Lower leg skin (tissue), 4 donors: ENCODE measurements at places on chromosomes 5 and 9. TPM values are rescaled to one million over a fixed set of nuclear protein-coding genes. Genes with fewer than 3 reads are reported as not detected.

- no peak for DNase-seq
These were observed 1.2 kb downstream of the SGCD start for GRCh38 chr5:156328161-156328560.

DNA sequence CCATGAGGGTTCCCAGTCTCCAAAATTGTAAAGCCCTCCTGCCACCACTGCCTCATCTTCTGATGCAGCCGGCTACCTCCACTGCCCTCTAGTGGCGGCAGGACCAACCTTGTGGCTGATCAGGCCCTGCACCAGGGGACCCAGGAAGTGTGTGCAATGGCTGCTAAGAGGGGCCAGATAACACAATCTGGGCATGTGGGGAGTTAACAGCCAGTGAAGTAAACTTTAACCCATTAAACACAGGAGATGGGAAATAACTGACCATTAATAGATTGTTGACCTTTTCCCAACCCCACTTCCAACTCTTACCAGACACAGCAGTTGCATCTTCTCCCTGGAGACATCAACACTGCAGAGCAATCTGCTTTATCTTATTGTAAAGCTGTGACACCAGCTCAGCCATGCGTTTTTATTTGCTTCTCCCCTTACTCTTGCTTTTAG lies 63.3 kb downstream of the FREM1 start:
- no peak for DNase-seq

- no peak for DNase-seq
These were observed 626 bp downstream of the PSD2 start for GRCh38 chr5:139796061-139796806.

- no peak for DNase-seq
These were observed 20.2 kb upstream of the SUB1 start for GRCh38 chr5:32565145-32565544.

- DNase-seq: no peak
These were observed 385.2 kb upstream of the KLF4 start for GRCh38 chr9:107874591-107875369.

The DBH gene
- not detected for total RNA-seq

- DNase-seq: no peak
These were observed 43.6 kb upstream of the C5orf46 start for GRCh38 chr5:147949711-147950573.

GRCh38 chr5:26388976-26389375 lies 649.4 kb downstream of the CDH9 start:
- DNase-seq: no peak

DNA sequence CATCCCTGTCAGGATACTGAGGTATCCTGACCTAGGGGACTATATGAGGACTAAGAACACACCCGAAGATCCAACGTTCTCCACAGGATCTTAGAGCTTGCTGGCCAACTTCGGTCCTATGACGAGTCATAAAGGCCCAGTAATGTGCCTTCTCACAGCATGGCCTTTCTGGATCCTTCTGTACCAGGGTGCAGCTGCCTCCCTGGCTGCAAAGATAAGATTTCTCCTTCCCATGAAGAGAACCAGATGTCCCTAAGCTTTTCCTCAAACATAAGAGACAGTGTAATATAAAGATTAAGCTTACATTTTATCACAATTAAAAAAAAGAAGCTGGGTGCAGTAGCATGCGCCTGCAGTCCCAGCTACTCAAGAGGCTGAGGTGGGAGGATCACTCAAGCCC lies 18.3 kb downstream of the EPB41L4B start:
- no peak for DNase-seq
